ENCODE measurements at places on chromosomes 16 and 17.

- DNase-seq, result no peak
These were observed 18.7 kb downstream of the SREBF1 start for GRCh38 chr17:17818088-17818526.

- DNase-seq, result no peak
These were observed 106.6 kb downstream of the ADAMTS18 start for GRCh38 chr16:77328274-77328673.

DNA sequence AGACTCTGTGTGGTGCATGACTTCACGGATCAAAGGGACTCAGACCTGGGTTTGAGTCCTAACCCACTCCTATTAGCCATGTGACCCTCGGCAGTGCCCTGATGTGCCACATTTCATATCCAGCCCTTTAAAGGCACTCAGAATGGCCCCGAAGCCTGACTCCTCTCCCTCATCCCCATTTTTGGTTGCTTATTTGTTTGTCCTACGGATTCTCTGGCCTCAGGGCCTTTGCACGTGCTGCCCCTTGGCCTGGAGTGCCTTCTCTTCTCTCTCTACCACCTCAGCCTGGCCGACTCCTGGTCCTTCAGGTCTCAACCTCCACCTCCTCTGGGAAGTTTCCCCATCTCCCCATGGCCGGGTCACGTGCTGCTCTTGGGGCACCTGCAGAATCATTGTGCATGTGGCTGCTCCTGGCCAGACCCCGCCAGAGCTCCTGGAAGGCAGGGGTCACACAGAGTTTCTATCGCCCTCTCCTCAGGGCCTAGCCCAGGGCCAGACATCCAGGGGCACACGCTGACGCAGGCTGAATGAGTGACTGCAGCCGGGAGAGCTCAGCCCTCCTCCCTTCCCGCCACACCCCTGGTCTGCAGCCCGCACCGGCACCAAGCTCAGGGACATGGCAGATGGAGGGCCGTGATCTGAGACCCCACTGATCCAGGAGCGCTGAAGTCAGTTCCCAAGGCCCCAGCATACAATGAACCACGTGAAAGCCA is 22.0 kb upstream of the CIBAR2 start:
- DNase-seq, result no peak

- DNase-seq, result no peak
These were observed 38.3 kb downstream of the REXO5 start for GRCh38 chr16:20844588-20844987.

DNA sequence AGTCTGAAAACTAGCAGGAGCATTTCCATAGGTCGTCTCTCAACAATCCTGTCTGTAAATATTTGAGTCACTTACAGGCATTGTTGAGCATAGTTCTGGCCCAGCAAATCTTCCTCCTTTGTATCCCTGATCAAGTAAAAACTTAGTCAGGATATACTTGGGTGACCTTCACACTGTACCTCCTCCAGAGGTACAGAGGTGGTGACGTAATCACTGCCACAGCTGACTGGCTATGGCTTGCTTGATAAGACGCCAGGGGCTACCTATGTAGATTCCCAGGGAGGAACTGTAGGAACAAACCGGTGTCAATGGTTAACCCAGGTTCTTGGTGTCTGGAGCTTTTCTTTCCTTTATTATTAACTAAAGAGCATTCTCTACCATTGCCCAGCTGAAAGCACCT is at the start of gene KCNJ16:
Gene KCNJ16, plus strand, starts transcription at position 270 of the 400 bp plus-strand sequence. CDS start 56,863 bp downstream, outside the sequence.
- DNase-seq, result no peak

GRCh38 chr16:20271893-20272292 is 55.4 kb downstream of the GP2 start:
- no peak for DNase-seq

- no peak for DNase-seq
These were observed 230.7 kb downstream of the IRX3 start for GRCh38 chr16:54055864-54056263.

GRCh38 chr17:19273731-19274130 is 36.6 kb downstream of the EPN2 start:
- no peak for DNase-seq

DNA sequence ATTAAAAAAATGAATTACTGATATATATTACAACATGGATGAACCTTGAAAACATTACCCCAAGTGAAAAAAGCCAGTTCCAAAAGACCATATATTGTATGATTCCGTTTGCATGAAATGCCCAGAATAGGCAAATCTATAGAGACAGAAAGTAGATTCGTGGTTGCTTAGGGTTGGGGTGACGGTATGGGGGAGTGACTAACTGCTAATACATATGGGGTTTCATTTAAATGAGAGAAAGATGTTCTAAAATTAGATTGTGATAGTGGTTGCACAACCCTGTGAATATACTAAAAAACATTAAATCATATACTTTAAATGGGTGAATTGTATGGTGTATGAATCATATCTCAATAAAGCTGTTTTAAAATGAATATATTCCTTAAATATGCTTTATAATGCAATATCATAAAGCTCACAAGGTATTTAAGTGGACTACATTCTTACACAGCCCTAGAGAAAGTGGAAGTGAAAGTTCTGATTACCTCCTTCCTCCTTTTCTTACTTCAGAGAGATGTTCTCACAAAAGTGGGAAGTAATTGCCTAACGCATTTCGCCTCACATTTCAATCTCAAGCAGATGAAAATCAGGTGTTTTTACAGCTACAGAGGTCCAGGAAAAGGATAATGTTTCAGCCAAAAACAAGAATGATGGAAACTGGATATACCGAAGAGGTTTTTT is 142.7 kb upstream of the GNAO1 start:
- DNase-seq, result no peak

GRCh38 chr16:87445486-87445885 is 47.3 kb downstream of the ZCCHC14 start:
- no peak for DNase-seq

GRCh38 chr17:83054518-83055125 is 24.8 kb upstream of the METRNL start:
- DNase-seq, result no peak

GRCh38 chr17:35022536-35023063 is 40.9 kb downstream of the RFFL start:
- peak; percentile 71 for DNase-seq

- no peak for DNase-seq
These were observed 35.4 kb downstream of the SYCE1L start for GRCh38 chr16:77234611-77235010.

DNA sequence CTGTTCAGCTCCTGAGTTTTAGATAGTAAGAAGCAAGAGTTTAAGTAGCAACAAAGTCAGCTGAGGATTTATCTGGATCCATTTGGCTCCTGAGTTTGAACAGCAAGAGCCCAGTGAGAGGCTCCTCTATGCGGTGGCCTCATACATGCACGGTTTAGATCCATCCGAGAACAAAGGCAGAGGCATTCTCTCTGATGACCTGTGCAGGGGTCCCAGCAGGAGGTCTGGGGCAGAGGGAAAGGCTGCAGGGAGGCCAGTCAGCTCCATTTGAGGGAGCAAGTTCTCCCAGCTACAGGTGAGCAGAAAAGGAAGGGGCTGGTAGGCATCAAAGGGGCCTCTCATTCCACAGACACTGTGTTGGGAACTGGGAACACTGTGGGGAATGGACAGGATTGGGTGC is 16.5 kb downstream of the PITPNM3 start:
- DNase-seq, result no peak

DNA sequence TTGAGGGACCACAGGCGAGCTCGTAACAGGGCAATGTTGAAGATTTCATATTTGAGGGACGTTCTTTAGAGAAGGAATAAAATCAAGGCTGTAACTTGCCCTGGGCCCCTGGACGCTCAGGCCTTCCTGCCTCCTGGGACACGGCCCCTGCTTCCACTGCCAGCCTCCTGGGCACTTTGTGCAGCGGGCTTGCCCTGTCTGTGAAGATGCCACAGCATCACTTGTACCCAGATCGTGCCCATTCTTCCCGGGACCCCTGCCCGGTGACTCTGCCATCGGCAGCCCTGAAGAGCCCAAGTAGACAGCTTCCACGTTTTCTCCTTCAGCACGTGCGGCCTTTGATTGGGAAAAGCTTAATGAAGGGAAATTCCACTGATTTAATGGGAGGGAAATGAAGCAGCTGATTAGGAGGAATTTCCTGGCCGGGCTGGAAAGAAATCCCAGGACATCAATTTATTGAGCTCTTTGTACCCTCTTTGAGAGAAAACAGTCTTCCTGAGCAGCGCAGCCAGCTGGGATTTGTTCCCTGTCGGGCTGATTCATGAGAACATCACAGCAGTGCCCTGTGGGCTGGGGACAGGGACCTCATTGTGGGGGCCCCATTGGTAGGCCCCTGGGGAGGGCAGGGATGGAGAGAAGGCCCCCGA is 71.5 kb downstream of the CRISPLD2 start:
- DNase-seq, result no peak

DNA sequence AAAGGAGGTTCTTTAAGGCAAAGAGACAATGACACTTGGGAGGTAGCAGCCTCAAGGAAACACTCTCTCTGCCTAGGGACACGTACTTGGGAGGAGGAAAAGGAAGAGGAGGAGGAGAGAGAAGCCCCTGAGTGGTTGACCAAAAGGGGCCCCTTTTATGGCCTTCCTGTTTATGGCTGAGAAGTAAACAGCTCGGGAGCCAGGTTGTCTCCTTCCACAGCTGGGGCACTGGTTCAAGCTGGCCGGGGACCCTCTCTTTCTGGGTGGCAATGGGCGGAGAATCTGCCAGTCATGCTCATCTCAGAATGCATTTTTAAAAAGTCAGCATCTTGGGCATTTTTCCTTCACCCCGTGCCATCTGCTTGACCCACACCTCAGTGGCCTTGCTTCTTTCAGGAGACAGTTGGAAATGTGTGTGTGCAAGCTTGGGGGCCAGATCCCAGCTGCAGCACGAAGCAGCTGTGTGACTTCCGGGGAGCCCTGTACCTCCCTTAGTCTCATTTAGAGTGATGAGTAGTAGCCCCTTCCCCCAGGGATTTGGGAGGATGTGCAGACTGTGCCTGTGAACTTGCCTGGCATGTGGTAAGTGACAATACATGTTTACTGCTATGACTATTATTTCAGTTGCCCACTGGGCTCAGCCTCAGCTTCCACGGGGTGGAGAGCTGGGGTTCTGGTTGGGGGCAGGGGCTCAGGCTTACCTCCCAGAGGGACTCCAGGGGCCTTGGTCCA is 33.8 kb upstream of the SALL1 start:
- no peak for DNase-seq

DNA sequence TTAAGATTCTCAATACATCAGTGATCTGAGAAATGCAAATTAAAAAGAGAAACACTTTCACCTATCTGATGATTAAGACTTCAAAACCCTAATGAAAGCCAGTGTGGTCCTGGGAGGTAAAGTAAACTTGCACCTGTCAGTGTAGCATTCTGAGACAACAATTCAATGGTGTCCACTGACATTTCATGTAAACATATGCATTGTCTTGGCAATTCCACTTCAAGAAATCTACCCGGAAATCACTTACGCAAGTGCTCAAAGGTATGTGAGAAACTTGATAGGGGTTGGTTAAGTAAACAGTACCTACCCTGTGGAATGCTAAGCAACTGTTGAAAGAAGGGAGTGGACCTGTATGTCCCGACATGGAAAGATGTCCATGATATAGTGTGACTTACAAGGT is 2.1 kb downstream of the ST6GALNAC1 start:
- DNase-seq, result no peak

GRCh38 chr17:8012045-8012580 is 9.7 kb downstream of the GUCY2D start:
- no peak for DNase-seq

DNA sequence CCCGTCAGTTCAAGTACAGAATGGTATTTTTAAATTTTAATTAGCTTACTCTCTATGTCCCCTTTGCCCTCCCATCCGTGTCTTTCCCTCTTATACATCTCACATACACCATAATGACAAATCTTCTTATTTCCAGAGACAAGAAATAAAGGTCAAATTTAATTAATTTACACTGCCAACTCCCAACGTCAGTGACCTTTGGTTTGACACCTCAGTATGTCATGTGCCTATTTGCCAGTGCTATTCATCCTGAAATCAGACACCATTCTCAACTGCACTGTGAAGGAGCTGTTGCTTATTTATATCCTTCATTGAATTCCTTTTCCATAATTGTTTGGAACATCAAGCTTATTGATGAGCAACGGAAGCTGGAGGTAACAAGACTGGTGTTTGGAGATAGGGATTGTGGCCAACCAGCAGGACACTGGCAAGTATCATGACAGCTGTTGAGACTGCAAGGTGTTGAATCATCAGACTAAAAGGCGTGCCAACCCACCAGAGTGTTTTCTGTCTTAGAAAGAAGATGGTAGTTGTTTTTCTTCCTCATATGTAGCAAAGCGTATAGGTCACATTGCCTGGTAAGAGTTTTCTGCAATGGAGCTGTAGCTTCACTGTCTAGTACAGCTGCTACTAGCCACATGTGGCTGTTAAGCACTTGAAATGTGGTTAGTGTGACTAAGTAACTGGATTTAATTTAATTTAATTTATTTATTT is 12.5 kb downstream of the CALCOCO2 start:
- no peak for DNase-seq

GRCh38 chr17:64109400-64109799 is 20.5 kb downstream of the ERN1 start:
- DNase-seq, result no peak

GRCh38 chr16:79351927-79352326 is 248.6 kb downstream of the MAF start:
- DNase-seq, result no peak

- DNase-seq, result no peak
These were observed 9.8 kb downstream of the MYBBP1A start for GRCh38 chr17:4545217-4545951.

DNA sequence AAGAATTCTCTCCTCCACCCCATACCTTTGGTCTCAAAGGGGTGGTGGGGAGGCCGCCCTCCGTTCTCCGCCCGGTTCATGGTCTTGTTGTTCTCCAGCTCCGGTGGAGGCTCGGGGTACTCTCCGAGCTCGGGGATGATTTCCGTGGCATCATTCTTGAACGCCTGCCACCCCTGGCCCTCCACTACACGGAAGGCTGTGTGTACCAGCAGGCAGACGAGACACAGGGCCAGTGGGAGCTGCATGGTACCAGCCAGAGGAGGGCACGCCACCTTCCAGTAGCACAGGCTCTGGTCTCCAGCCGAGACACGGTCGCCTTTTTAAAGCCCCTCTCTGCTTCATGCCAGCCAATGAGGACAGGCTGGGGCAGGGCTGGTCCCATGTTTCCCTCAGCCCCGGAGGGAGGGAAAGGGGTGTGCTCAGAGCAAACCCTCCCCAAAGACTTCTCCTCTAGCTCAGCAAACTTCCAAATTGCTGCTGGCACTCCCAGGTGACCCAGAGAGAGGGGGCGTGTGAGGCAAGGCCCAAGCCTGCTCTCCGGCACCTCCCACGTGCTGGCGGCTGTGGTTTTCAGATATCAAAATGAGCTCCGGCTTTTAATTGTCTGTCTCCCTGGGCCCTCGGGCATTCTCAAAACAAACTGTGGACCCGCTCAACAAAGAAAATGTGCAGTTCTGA is at the start of gene SOST:
Gene SOST, minus strand, starts transcription at position 295 of the 678 bp plus-strand sequence. Its CDS starts 50 bp downstream, at position 245.
- no peak for DNase-seq

DNA sequence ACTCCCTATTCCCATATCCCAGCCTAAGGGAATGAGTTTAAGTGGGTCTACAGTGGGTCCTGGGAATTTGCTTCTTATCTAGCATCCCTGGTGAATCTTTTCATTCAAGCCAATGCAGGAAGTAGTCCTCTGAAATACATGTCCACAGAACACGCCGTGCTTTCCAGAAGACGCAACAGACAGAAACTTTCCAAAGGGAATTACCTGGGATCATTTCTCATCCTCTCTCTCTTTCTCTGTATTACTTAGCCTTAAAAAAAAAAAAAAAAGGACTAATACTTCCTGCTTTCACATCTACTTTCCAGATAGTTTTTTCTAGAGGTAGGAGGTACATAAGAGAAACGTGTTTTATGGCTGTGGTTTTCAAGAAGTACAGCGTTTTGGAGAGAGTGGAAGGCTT is 499.0 kb downstream of the MAF start:
- no peak for DNase-seq
